Head of caudate nucleus (tissue), 42 donors: ENCODE measurements at places on chromosomes 2 and 18.

GRCh38 chr2:159982270-159982669, 80.1 kb downstream of the PLA2R1 start:
- DNase-seq: no peak

DNA sequence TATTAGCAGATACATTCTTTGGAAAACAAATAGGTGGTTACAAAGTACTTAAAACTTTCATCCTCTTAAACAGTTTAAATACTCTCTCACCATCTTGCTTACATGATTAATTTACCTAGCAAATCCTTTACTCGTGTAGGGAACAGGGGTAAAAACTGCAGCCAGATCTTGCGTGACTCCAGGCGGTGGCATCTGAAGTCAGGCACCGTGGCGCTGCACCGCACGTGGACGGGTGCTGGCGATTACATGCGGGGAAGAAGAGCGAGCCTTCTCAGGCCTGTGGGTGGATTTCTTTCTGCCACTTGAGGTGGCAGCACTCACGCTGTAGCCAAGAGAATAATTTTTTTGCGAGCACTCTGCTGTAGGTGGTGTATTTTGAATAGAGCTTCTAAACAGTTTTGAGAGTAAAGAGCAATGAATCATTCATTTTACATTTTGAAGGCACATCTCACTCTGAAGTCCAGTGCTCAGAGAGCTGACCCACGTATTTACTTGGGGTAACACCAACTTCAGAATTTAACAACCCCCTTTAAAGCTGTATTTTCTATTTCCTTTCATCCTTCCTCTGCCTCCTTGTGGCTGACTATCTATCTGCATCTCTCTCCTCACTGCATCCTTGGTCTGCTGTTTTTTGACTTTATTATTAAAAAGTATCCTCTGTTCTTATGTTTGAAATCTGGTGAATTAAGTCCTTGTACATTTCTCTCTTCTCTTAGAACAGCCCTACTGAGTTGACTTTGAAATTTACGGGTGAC, 68.9 kb downstream of the EPAS1 start:
- DNase-seq: no peak

DNA sequence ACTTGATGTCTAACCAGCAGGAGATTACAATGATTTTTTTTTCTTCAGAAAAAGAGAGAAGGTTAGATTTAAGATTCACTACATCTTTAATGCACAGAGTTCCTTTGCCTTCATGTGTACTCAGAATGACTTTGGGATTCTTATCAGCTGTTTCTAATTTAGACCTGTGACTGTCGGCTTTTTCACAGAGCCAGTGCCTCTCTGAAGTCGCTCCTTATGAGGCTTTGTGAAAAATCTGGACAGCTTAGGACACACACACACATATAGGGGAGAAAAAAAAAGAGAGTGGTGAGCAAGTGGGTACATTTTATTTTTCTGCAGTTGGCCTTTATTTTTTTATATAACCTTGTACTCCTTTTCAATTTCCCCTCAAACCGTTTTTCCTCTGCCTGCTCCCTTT, 893.1 kb upstream of the CELF4 start:
- no peak for DNase-seq

GRCh38 chr2:177759443-177759842, 313.1 kb downstream of the PDE11A start:
- no peak for DNase-seq

DNA sequence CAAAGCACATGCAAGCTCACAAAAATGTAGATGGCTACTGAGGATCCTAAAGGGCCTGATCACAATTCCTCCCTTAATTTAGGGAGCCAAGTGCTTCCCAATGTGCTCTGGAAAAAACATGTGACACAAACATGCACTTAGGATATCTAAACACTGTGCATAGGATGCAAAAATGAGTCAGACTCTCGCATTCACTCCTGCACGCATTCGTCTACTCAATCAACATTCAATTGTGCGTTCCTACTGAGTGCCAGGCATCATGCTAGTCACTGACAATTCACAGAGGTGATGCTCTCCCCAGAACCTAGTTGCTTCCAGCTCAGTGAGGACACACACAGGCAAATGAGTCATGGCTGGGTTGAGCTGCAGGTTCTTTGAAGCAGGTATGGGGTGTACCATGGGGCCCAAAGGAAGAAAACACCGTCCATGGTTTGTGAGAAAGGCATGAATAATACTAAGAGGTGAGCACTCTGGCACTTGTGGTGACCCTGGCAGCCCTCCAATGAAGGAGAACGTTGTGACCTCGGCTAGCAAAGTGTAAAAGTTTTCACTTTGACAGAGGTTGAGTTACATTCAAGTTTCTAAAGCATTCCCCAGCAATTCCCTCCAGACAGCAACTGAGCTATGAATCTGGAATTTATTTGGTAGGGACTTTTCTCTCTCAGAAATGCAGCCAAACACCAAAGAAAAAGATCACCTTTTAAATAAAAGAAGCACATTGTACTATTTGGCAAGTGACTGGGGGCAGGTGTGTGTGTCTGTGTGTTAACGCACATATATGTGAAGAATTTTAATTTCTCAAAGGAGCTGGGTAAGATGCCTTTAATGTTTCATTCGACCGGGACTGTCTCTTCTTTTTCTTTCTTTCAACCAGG, 173.3 kb downstream of the ALPK2 start:
- no peak for DNase-seq
